Fibroblast of skin of right quadriceps (primary cell): ENCODE measurements at places on chromosomes 5 and 9.
A peak's percentile ranks its signal among the peaks of the same experiment; 100 is the strongest.

GRCh38 chr5:158458086-158458485 lies 599.1 kb upstream of the CLINT1 start:
- DNase-seq = no peak

DNA sequence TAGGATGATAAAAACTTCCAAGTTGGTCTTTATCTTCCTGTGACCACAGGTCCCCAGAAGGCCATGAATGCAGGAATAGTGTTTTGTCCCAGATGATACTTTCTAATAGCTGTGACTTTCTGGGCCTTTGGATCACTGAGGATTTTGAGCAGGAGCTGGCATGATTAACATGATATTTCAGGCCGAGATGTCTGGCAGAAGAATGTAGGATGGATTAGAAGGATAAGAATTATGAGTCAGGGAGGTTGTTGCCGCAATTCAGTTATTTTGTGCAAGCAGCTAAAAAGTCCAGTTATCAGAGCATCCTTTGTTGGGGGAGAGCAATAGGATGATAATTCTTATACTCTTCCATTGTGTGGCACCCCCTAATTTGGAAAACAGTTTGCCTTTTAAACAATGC lies 189.7 kb downstream of the PSAT1 start:
- DNase-seq = no peak

DNA sequence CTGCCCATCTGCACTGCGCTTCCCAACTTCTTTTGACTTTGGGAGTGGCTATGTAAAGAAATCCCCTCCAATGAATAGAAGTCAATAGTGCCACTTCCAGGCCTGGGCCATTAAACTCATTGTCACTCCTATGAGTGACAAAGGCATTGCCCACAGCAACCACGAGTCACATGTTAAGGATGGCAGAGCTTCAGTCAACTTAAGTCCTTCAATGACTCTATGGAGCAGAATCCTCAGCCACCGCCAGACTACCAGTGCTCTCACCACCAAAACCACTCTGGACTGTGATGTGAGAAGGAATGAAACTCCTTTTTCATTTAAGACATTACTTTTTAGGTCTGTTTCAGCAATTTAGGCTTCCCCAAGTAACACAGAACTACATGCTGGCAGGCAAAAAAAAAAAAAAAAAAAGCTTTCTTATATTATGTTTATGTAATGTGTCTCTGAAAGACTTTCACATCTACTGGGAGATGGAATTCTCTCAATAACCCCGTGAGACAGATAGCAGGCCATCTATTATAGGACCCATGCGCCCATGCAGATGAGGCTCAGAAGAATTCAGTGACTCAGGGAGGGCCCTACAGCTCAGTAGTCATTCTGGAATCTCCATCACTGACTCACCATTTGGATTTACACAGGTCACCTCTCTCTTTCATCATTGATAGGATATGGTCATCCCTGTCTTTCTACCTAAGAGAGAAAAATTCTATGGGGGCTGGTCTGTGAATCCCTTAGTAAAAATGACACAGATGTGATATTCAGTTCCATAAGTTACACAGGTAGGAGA lies 180.5 kb downstream of the CEMIP2 start:
- peak; percentile 45 for DNase-seq

DNA sequence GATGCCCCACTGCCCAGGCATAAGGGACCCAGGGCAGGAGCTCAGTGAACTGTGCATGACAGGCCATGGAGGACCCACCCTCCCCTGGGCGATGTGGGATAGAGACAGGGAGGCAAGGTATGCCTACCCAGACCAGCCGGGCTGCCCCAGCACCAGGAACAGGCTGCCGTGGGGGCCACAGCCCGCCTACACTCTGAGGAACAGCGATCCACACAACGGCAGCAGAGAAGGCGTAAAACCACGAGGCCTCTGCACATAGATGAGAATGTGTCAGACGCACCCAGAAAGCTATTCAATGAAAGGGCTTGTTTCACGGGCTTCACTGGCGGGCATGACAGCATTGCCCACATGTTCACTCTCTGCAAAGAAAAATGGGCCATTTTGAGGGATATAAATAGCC lies 49.5 kb downstream of the SEMA4D start:
- DNase-seq = no peak
